Liver (tissue), 10 donors: ENCODE measurements at places on chromosomes 1 and 21.

- no peak for DNase-seq
These were observed 28.7 kb downstream of the PACC1 start for GRCh38 chr1:212386029-212386428.

DNA sequence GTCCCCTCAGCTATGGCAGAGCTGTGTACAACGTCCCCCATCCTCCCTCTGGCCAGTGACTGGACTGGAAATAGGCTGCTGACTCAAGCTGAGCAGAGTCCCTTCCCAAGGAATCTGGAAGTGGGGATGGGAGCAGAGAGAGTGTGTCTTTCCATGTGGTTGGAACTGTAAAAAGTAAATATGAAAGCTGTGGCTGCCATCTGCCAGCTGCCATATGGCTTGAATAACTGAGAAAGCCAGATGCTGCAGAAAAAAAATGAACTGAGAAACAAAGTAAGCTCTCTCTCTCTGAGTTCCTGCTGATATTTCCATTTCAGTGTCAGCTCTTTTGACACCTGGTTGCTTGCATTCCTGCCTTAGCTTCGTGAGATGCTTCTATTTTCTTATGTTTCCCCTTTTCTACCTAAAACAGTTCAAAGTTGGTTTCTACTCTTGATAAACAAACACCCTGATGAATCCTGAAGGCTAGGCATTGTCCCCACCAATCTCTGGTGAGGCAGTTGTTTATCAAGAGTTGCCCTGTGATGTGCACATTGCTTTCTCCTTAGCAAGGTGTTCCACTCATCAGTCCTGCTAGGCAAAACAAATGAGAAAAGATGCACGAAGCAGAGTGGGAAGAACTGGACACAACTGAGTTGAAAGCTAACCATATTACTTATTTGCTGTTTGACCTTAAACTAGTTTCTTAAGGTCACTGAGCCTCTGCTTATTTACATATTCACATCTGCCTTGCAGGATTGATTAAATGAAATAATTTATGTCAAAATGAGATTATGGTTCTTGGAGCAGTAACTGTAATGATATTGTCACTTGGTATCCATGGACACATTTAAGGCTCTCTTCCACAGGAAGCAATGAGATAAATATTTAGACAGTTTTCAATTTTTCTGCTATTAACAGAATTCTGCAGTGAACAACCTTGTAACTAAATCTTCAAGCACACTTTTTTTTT is 16.6 kb upstream of the DR1 start:
- no peak for DNase-seq

DNA sequence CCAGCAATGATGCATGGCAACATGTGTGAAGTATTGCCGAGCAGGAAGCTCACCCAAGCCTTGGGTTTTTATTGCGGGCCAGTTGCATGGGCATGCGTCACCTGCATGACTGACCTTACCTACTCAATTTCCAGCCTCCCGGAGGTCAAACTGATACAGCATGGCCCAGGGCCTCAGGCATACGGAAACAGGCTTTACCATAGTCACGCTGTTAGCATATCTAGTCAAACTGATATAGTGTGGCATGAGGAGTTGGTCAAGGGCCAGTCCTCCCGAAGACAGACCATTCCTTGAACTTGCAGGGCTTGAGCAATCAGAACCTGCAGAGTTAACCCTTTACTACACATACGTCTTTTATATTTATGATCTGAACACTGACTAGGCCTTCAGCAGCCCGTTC is 6.4 kb upstream of the DUSP12 start:
- DNase-seq = no peak

GRCh38 chr1:232328486-232329102 is 301.3 kb downstream of the SIPA1L2 start:
- DNase-seq = no peak

- no peak for DNase-seq
These were observed 46.7 kb upstream of the LBR start for GRCh38 chr1:225474439-225474985.

DNA sequence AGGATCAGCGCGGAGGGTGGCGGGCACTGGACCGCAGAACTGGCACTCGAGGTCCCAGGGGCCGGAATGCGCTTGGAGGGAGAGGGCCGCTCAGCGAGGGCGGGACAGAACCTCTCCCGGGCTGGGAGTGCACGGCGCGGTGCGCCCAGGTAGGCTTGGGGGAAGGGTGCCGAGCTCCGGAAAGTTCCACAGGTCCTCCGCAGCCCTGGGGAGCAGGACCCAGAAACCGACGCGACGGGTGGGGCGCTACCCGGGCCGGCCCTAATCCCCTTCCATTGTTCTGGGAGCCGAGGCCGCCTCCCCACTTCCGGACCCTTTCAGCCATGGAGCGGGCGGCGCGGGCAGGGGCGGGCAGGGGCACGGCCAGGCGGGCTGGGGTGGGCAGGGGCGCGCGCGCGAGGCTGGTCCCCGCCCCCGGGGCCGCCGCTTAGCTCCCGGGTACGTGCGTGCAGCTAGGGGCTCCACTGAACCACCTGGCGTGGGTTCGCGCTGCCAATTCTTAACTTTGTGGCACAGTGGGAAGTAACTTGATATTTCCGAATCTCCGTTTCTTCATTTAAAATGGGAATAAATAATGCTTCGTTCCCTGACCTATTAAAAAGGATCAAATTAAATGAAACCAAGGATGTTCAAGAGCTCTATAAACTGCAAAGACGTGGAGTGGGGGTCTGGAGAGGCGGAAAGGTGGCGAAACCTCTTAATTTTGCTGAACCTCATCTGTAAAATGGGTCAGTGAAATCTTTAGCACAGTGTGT is 20.7 kb downstream of the LGR6 start:
- DNase-seq = no peak

DNA sequence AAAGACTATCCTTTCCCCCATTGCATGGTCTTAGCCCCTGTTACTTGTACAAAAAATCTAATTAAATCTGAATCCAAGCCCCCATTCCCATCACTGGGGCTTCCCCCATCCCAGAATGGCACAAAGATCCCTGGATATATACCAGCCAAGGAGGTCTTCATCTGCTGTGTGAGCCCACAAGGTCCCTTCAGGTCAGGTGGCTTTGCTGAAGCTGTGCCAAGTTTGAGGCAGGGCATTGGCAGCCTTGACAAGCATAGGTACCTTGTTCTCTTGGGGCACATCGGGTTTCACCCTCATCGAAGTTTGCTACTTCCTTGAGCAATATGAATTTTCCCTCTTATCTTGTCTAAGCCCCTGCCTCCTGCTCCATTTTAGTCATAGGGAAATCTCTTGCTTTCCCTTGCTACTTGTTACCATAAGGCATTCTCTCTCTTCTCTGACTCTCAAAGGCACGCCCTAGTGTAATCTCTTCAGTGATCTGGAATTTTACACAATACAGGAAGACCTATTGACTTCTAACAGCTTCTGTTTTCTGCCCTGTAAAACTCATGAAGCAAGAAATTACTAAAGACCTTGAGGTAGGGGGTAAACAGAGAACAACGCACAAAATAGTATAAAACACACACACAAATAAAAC is 71.4 kb upstream of the COG2 start:
- DNase-seq = no peak

DNA sequence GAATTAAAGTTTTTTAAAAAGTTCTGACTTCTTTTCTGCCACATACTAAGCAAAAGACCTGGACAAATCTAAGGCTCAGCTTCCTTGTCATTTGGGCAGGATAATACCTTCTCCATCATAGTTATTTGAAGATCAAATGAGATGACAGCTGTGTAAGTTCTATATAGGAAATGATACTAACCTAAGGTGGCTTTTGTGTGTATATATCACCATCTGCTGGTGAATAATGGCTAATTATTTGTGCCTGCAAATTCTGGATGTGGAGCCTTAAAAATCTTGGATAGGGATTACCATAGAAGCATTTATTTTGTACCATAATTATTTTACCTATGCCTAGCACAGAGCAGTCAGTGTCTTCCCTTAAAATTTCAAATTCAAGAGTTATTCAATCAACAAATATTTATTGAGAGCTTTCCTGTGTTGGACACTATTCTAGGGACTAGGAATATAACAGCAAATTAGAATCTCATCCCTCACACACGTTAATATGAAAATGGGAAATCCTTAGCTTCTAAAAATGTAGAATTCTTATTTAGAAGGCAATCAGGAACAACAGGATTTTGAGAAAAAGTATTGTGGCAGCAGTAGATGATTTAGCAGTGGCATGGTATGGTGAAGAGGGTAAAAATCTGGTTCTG is 89.8 kb downstream of the TMEM200B start:
- no peak for DNase-seq

DNA sequence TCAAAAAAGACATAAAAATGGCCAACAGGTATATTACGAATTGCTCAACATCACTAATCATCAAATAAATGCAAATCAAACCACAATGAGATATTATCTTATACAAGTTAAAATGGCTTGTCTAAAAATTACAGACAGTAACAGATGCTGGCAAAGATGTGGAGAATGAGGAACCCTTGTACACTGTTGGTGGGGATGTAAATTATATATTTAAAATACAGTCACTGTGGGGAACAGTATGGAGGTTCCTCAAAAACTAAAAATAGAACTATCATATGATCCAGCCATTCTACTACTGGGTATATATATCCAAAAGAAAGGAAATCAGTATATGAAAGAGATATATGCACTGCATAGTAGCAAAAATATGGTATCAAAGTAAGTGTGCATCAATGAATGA is 1037.2 kb upstream of the B3GALT2 start:
- DNase-seq = no peak

DNA sequence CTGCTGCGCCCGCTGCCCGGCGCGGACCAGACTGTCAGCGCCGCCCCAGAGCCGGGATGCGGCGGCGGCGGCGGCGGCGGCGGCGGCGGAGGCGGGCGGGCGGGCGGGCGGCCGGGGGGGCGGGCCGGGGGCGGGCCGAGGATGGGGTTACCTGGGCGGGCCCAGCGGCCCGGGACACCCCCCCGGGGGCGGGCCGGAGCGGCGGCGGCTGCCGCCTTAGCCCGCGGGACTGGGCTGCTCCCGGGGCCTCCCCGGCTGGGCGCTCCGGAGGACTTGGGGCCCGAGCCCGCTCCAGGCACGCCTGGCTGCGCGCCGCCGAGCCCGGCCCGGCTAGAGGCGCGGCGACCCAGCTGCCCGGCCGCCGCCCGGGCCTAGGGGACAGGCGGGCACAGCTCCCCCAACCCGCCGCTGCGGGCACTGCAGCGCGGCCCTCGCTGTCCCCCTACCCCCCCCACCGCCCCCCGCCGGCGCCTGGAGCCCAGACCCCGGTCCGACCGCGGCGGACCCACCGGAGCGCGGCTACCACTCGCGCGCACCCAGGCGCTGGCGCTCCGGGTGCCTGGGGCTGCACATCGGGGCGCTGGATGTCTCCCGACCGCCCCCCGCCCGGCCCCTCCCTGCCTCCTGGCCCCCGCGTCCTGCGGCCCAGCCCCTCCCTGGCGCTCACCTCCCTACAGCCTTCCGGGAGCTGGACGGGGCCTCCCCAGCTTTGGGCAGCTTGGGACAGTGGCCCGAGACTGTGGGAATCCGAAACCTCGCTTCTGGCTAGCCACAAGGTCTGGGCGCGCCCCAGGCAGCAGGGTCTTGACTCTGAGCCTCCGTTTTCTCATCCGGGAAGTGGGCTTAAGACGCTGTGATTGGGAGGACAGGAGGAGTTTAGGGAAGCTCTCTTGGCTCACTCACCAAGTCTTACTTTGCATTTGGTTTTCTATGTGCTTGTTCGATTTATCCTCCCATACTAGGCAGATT is at the start of gene WNT4:
Gene WNT4, minus strand, starts transcription at position 33 of the 969 bp plus-strand sequence. CDS start 175 bp downstream, outside the sequence.
- DNase-seq = no peak

GRCh38 chr1:6776895-6777294 is 8.4 kb upstream of the CAMTA1 start:
- no peak for DNase-seq
